ENCODE measurements at places on chromosomes 16 and 17.

DNA sequence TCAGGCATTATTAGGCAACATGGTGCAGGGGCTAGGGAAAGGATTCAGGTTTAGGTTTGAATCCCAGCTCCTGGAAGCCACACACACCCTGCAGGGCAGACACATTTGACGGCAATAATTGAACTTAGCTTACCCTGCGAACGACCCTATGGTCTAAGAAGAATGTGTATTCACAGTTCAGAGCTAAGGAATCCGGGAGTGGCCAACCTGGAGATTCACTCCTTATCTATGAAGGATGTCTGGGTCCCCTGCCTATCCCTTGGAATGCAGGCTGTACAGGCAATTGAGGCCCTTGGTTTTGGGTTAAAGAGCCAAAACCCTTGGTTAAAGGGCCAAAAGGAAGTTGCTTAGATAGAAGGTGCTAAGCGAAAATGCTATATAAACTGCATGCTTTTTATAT is 2.9 kb upstream of the SYT17 start:
- DNase-seq, result no peak

DNA sequence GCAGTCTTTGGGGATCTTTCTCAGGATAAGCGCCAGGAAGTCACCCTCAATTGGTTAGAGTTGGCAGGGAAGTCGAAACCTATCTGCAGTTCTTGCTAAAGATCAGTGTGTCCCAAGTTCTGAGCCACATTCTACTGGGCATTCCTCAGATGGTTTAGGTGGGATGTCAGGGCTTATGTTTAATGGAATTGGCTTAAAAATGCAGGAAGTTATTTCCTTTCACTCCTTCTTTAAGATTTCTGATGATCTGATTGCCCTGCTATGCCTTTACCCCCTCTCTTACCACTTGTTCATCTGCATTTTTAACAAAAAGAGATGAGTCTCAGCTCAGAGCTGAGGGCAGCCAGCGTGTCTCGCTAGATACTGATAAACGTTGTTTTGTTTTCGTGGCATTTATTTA is 30.8 kb downstream of the FOXL1 start:
- DNase-seq, result no peak

- no peak for DNase-seq
Measured at GRCh38 chr16:18829251-18829650, 27.9 kb upstream of the ARL6IP1 start.

- no peak for DNase-seq
Measured at GRCh38 chr16:17471719-17472461, 1.1 kb upstream of the XYLT1 start.

DNA sequence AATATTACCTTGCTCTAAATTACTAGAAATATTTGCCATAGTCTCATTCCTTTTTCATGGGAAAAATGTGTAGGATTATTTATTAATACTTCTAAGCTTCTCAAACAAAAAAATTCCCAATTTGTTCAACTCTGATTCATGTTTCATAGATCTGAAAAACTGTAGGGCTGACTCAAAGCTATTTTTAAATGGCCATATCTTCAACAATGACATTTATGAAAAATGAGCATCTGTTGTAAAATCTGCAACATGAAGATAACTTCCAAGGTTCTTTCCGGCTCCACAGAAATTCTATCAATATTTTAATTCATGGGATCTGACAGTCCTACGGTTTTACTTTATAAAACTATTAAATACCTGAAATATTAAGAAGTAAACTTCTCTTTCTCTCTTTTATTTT is 192.7 kb upstream of the KCNJ16 start:
- no peak for DNase-seq

All from COLO829 (cell line).